ENCODE measurements at places on chromosomes 6 and 20.

GRCh38 chr6:13563009-13563408 lies 11.4 kb upstream of the SIRT5 start:
- no peak for DNase-seq

DNA sequence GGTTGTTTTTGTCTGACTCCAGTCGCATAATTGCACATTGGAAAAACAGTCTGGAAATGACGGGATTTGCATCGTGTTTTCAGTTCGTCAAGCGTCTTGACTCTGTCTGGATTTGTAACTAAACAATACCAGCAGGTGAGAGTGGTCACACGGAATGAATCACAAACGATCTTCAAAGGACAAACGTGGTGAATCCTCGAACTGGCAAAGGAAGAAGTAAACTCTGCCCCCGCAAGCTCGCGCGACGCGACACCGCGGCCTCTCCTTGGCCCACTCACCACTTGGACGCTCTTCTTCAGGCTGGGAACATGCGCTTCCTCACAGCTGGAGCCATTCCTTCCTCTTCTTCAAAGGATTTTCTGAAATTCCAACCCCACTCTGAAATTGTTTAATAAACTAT lies 352.6 kb downstream of the THBS2 start:
- no peak for DNase-seq

DNA sequence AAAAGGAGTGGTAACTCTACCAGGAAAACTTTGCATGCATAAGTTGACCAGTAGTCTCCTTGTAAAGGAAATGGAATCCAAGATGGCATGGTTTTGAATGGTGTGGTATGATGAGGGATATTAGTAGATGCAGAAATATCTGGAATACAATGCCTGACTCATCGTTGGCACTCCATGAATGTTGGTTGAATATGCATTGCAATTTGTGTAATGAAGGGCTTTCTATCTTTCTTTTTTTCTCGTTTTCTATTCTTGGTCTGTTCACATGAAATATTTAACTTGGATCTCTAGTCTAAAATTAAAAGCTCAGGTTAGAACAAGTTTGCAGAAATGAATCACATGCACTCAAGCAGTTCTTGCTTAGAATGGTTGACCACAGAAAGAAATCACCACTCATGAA lies 277.3 kb upstream of the PRND start:
- no peak for DNase-seq

DNA sequence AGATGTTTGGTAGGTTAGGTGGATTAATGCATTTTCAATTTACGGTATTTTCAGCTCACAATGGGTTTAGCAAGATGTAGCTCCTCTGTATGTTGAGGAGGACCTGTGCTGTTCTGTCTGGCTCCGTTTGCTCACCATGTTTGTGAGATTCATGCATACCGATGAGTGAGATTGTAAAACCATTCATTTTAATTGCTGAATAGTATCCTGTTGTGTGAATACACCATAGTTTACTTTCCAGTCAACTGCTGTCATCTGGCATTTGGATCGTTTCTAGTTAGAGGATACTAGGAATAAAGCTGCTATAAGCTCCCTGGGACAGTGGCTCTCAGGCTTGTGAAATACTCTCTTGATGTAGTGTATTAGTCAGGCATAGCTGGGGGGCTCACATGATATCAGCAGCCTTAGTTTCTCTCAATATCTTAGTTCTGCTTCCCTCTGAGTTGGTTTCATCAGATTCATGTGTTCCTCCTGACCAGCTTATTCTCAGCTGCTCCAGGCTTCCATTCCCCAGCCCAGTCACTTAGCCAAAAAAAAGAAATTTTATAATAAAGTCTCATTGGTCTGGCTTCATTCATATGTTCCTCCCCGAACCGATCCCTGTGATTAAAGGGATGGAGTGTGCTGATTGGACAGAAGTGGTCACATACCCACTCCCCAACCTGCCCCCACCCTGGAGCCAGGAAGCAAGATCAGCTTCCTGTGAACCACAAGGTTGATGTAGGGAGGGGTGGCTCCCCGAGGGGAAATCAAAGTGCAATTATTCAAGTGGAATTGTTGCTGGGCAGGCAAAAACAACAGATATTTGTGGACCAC lies 10.9 kb upstream of the B4GALT5 start:
- DNase-seq: no peak

- no peak for DNase-seq
These were observed 748 bp downstream of the UBE2J1 start for GRCh38 chr6:89351671-89352277.

DNA sequence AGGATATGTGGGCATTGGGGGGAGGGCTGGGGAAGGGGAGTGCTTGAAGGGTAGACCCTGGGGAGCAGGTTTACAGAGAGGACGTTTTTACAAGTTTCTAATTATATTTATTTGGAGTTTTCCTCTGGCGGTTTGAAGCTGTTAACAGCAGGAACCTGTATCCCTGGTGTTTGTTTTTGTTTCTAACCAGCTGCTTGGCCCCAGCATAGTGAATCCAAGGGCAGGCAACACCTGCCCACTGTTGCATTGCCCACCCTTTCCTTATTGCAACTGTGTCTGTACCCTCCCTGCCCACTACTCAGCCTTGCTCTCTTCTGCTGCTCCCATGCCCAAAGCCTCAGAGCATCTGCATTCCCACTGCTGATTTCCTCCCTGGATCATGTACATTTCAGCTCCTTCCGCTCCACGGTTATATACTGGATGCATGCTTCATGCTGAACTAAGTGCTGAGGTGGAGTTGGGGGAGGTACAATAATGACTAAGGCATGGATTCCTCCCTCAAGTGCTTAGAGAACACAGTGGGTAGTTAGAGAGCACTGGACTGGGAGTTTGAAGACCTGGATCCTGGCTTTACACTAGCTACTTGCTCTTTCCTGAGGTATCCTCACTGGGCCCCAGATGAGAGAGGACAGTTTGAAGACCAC lies 6.0 kb downstream of the SCUBE3 start:
- no peak for DNase-seq

DNA sequence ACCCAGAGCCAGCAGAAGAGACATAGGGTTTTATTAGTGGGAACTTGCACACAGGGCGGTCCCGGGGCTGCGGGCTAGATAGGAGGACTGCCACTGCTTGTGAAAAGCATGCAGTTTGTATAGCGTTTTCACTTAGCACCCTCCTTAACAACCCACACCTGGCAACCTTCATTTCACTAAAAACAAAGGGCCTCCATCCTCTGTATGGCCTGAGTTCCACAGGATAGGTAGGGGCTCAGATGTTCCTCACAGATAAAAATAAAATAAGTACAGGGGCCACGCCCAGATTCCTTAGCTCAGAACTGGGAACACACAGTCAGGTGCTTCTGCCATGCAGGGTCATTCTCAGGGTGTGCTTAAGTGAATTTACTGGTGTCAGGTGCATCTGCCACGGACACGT lies 39.8 kb downstream of the GPR6 start:
- DNase-seq: no peak

DNA sequence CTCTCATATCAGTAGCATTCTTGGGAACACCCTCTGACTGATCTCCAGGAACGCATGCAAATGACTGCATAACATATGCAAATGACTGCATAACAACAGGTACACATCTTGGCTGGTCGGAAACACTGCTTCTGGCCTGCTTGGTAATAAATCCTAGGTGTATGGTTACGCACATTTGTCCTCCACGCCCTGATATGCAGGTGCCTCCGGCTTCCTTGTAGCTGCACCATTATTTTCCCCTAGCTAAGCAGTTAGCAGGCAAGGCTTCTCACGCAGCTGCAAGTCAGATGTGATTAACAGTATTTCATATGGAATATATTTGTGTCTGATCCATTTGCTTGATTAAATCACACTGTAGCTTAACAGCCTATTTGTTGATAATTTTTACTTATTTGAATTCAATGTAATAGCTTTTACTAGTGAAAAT lies 5.9 kb downstream of the RPS6KA2 start:
- no peak for DNase-seq

DNA sequence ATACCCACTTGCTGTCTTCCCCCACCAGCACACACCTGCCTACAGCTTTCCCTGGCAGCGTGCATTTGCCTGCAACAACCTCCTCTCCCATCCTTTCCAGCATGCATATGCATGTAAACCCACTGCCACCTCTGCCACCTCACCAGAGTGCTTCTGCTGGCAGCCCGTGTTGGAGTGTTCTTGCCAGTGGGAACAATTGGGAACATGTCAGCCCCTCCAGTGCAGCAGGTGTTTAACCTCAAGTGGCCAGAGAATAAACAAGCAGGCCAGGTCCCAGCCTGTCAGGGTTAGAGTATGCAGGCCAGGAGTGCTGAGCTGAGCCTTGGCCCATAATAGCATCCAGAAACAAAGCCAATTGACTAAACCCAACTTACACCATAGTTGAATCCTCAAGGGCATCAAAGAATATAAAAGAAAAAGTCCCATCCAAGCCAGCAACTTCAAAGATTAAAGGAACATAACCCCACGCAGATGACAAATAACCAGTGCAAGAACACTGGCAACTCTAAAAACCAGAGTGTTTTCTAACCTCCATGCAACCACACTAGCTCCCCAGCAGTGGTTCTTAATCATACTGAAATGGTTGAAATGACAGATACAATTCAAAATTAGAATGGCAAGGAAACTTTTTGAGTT lies 1212.1 kb upstream of the CITED2 start:
- no peak for DNase-seq

DNA sequence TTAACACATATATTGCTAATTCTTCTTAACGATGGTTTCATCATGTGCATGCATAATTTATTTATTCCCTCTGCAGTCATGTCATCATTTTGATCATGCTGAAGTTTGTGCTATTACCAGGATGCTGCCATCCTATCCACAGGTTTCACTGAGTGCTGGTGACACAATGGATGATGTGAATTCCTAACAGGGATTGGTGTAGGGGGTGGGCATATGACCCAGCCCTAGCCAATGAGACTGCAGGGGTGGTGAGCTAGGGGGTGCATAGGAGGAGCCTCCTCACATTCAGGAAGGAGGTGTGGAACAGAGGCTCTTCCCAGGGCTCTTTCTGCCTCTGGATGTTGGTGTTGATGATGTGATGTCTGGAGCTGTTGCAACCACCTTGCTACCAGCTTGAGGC lies 7.5 kb downstream of the CST5 start:
- no peak for DNase-seq

DNA sequence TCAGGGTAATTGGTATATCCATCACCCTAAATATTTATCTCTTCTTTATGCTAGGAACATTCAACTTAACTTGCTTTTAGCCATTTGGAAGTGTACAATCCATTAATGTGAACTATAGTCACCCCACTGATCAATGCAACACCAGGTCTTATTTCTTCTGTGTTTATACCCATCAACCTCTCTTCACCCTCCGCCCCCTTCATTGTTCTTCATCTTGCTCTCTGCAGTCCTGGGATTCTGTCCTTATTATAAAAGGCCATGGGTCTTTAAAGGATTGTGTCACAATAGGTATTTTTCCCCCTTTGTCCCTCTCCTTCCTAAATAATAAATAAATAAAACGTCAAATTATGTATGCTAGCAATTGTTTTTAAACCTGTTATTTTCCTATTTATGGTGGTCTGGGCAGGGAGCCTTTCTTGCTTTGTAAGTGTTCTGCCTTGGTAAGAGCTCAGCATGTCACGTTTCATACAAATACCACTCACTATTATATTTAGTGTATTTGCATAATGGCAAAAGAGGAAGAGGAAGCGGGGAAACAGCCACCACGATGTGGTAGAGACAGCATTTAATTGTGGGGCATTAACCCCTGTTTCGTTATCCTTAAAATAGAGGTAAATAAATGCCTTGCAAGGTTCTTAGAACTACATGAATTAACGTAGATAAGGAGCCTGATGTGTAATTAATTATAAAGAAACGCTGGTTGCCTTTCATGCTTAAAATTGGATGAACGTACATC lies 1.9 kb downstream of the ABRACL start:
- no peak for DNase-seq

DNA sequence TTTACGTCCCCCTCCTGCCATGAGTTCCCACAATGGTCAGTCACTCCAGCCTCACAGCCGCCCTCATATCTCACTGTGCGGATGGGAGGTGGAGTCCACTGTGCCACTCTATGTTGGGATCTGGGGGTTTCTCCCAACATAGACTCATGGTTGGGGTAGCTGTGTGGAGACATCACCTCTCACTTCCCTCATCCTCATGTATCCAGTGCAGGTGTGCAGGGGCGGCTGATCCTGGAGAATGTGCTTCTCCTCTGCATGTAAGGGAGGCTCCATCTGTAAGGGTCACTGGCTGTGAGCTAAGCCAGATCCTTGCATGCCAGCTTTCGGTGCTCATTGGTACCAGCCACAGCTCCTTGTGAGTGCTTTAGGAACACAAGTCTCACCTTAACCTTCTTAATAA lies 400.8 kb downstream of the CDH26 start:
- no peak for DNase-seq

DNA sequence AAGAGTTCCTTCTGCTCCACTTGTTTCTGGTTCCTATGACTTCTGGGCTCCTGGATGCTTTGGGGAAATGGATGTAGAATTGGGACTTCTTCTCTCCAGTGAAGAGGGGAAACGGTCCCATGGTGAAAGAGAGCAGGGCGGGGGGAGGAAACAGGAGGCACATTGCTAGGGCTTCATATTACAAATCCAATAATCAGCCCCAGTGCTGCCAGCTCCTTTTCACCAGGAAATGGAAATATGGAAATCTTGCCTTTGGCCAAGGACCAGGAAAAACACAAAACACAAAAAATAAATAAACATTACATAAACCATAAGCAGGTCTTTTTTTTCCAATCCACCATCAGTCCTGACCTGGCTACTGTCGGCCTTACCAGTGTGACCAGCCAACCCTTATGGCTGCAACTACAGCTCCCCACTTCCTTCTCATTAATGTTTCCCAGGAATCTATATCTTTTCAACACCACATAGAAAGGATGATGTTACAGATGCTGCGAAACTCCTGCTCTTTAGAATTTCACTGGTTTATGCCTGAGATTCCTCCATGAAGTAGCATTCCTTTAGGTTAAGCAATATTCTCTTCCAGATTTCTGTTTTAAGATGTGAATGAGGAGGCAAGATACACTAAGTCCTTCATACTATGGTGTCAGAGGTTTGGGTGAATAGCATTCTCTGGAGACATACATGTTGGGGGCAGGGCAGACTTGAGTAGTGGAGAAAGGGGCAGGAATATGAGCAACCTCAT lies 2.0 kb downstream of the PI3 start:
- no peak for DNase-seq
